Activated T-helper 2 cell treated with anti-CD3 and anti-CD28 coated beads, Interferon-gamma antibody, Interleukin-2, Interleukin-4, amounts not matched to agents 10 μg/mL and 5 μg/mL and 100 μg/mL, durations not matched to agents 14 hours and 24 hours and 36 hours (primary cell): ENCODE measurements at places on chromosomes 5 and 9.

- DNase-seq = no peak
Measured at GRCh38 chr5:39080597-39081204, 6.5 kb upstream of the RICTOR start.

DNA sequence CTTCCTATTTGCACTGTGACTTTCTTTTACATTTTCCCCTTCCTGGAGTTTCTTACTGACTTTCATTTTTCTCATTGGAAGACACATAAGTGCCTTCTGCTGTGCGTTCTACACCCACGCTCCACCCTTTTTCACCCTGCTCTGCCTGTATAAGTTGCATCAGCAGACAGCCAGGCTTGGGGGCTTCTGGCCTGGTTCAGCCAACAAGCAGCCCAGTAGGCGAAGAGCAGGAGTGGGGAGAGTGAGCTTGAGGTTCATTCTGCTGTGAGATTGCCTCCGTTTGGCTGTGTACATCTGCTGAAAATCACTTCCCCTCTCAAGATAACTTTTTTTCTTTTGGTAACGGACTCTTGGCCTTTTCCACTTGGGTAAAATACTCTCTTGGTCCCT is 38.4 kb downstream of the RASGRF2 start:
- DNase-seq = no peak

DNA sequence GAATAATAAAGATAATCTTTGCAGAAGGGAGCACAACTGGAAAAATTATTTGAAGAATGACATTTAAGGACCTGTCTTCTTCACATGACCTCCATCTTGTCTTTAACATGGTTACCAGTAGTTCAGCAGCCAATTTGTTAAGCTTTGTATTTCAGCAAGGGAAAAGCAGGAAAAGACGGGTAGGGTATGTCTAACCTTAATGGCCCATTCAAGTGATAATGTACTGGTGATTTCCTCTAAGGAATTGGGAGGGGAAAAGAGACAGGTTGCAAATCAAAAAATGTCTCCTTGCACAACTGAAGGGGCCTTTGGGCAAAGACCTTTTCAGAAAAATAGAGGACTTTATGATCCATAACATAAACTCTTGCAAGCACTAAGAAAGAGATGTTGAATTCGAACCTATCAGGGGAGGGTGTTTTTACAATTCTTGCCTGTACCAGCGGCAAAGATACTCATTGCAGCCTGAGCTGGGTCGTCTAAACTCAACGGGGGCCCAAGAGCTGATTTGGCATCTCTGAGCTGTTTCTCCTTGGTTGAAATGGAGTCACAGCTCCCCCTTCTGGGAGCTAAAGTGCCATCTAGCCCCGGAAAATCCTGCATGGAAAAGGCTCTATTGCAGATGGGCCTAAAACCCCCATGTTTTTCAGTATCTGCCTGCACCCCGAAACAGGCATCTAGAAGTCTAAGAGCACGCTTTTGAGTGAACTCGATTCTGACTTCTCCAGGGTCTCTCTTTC is 3.8 kb downstream of the BRINP1 start:
- DNase-seq = no peak

DNA sequence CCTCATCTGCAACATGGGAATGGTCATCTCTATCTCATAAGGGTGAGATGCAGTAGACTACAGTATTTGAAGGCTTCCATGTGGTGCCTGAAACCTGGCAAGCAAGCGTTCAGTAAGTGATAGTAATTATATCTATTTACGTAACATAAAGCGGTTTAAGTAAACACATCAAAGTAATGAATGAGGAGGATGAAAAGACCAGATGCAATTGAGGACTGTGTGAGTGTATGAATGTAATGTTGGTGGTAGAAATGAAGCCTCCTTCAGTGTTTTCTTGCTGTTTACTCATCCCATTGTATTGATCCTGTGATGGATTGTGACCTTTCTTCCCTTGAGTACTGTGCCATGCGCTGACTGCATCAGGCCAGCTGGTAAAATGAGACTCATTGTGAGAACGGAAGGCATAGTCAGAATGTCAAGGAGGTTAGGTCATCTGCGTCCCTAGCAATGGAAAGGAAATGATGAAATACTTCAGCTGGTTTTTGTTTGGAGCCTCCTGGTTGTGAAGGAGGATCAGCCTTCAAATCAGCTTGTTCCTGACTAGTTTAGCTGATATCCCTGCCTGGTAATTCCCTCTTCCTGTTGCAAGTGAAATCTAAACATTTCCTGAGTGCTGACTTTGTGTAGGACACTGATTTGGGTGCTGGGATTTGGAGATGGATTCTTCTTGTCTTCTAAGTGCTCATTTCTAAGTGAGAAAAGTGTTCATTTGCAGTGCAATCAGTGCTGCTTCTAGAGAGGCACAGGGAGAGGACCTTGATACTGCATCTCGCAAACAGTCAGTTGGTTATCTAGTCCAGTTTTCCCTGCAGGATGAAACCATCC is 35.6 kb downstream of the TNFSF8 start:
- no peak for DNase-seq

DNA sequence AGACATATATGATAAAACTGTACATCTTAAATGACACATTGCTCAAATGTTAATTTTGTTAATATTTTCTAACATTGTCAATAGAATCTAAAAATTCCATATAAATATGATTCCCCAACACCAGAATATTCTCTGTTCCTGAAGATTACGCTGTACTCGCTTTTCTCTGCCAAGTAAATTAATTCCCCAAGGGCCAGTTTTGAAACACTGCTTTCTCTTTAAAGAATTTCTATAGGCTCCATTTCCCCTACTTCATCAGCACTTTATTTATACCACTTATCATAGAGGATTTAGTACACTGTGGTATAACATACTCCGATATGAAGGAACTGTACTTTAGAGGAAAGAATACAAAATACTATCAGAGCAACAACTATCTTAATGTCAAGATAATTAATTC is 101.4 kb upstream of the ACOT12 start:
- no peak for DNase-seq

DNA sequence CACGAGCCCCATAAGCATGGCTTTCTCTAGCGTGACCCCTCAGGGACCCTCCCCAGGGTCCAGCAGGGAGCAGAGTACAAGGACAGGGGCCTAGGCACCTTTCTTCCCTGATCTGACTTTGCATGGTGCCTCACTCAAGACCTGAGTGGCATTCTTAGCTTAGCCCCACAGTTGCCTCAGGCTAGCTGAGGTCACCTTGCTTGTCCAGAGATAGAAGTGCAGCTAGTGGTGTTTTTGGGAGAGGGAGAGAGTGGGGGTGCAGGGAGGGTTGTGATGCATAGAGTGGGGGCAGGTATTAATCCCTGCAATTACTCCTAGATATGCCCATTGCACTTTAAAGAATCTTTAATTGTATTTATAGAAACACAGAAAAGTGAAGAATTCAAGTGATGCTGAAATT is 8.4 kb upstream of the TRIO start:
- no peak for DNase-seq

- no peak for DNase-seq
Measured at GRCh38 chr9:32117291-32117690, 267.2 kb upstream of the ACO1 start.

DNA sequence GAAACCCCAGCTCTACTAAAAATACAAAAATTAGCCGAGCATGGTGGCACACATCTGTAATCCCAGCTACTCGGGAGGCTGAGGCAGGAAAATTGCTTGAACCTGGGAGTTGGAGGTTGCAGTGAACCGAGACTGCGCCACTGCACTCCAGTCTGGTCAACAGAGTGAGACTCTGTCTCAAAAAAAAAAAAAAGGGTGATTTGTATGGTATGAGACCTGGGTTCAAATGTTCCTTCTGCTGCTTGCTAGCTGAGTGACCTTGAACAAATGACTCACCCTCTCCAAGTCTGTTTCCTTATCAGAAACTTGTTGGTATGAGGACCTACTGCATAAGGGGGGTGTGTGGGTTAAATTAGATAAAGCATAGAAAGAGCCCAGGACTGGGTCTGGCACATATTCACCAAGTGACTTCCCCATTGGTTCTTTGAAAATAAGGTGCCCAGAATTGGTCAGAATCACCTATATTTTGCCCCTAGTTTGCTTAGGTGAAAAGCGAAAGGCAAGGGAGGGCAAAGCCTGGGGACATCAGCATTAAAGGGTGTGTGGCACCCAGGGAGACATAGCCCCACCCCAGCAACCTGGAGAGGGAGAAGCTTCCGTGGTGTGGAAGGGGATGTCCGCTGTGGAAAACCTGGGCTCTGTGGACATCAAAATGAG is 9.9 kb downstream of the SLC25A25 start:
- no peak for DNase-seq

GRCh38 chr9:137127301-137128157 is 11.4 kb upstream of the GRIN1 start:
- DNase-seq = peak; percentile 36

- DNase-seq = no peak
Measured at GRCh38 chr5:138653502-138653901, 78.3 kb upstream of the HSPA9 start.

DNA sequence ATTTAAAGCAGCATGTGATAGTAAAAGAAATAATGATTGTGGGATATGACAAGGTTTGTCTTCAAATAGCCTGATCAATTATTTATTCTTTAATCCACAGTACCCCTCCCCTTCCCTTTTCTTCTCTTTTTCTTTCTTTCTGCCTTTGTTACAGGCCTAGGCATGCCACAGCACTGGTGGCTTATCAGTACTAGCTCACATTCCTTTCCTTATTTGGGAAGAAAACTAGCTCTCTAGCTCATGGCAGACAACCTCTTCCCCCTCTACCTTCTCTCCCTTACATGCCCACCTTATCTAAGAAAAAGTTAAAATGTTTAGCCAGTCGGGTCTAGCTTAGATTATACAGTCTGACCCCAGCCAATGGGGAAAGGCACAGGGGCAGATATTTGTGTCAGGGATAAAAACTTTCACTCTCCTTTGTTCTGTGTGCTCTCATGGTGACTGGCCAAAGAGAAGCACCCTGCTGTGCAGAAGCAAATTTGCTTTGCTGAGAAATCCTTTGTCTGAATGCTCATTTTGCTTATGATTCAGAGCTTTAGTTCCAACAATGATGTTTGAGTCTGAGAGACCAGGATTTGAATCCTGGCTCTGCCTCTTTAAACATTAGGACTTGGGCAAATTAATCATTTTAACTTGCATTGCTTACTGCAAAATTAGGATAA is 75.8 kb upstream of the CDH12 start:
- DNase-seq = no peak
